Osteocyte (in vitro differentiated cells): ENCODE measurements at places on chromosomes 16 and 17. TPM values are rescaled to one million over a fixed set of nuclear protein-coding genes. Genes with fewer than 3 reads are reported as not detected.

DNA sequence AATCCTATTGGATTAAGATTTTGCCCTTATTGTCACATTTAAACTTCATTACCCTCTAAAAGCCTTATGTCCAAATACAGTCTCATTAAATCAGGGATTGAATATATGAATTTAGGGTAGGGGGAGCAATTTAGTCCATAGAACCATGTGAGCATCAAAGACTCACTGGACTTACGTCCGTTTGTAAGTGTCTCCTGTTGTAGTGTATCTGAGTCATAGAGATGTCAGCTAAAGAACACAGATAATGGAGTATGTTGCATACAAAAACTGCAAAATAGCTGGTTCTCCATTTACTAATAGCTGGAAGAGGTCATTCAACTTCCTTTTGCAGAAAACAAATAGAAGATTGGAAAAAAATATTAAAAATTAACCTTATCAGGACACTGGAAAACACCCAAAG, 599.1 kb upstream of the SOX9 start:
- DNase-seq = no peak
- H3K4me1 ChIP-seq = no peaks in the 10 kb centered on the region
- peaks cover 10% of the 10 kb centered on the region for H3K27me3 ChIP-seq
- H3K27ac ChIP-seq = no peak overlapping the region

DNA sequence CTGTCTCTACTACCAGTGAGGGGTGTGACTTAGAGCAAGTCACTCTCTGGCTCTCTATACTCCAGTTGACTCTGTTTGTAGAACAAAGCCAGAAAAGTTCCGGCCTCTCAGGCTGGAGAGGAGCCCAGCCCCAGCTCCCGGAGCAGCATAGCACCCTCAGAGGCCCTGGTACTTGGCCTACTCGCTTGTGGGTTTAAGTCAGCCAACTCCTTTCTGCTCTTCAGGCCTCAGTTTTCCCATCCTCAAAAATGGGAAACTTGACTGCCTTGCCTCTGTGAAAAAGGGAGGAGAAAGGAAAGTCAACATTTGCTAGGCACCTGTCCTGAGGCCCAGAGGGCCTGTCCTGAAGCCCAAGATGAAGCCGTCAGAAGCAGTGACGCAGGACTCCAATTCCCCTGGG, 1.1 kb downstream of the CHST6 start:
- peaks cover 7% of the 10 kb centered on the region for H3K4me1 ChIP-seq
- no peak for DNase-seq
- H3K27ac ChIP-seq = no peak overlapping the region
- peaks cover 13% of the 10 kb centered on the region for H3K27me3 ChIP-seq
- no peaks in the 10 kb centered on the region for H3K36me3 ChIP-seq

NAGS gene
- total RNA-seq = 0.29 and 0.78 TPM in 2 replicates

NPIPB2 gene
- total RNA-seq = 14.0 and 19.7 TPM in 2 replicates

PNPO gene
- 9.0 and 9.2 TPM in 2 replicates for total RNA-seq
